Adipocyte (in vitro differentiated cells): ENCODE measurements at places on chromosomes 1 and 21.

GRCh38 chr1:153663211-153663610 lies 4.7 kb downstream of the SNAPIN start:
- peak; percentile 24 for DNase-seq

- DNase-seq, result no peak
Observed at GRCh38 chr1:5150191-5150590, 495.8 kb downstream of the AJAP1 start.

GRCh38 chr1:201648907-201649721 lies 110.2 kb downstream of the NAV1 start:
- DNase-seq, result peak; percentile 59

DNA sequence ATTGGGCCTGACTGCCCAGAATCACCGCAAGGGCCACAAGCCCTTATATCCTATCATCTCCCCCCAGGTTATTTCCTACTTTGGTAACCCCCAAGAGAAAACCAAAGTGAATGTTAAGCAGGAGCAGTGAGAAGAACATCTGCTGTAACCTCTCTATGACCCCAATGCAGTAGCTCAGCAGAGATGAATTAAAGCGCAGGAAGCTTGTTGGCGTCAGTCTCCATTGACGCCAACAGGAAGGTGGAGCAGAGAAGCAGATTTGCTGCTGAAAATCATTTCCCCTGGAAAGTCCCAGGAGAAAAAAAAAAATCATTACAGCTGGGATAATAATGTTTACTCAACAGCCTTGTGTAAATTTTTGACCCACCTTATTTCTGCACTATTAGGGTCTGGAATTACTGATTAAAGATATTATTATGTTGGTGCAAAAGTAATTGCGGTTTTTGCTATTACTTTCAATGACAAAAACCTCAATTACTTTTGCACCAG lies 33.2 kb upstream of the FAM163A start:
- peak; percentile 22 for DNase-seq
